ENCODE measurements at places on chromosomes 5 and 9. TPM values are rescaled to one million over a fixed set of nuclear protein-coding genes. Genes with fewer than 3 reads are reported as not detected.

Gene CXCL14
- total RNA-seq = not detected

Gene GLDC
- 4.3 TPM for total RNA-seq

Gene ADGRV1
- under 0.01 TPM for total RNA-seq

Gene IRGM
- not detected for total RNA-seq

Gene MARVELD2
- 4.4 TPM for total RNA-seq

Gene TRPM6
- 2.3 TPM for total RNA-seq

Gene MSX2
- not detected for total RNA-seq

Gene OR2Y1
- not detected for total RNA-seq

Gene SELENOP
- total RNA-seq = 63.1 TPM

Gene WDR38
- not detected for total RNA-seq

Gene SH2D3C
- 43.5 TPM for total RNA-seq

Data from bladder microvascular endothelial cell (primary cell).